ENCODE measurements at places on chromosomes 12 and 14.
A peak's percentile ranks its signal among the peaks of the same experiment; 100 is the strongest.

DNA sequence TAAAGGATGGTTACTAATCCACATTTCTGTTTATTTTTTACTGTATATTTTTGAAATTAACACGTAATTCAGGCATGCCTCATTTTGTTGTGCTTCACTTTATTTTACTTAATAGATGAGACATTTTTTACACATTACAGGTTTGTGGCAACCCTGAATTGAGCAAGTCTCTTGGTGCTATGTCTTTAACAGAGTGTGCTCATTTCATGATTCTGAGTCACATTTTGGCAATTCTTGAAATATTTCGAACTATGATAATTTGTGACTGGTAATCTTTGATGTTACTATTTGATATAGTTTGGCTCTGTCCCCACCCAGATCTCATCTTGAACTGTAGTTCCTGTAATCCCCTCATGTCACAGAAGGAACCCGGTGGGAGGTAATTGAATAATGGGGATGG, 1120.5 kb upstream of the FLRT2 start:
- DNase-seq: no peak

DNA sequence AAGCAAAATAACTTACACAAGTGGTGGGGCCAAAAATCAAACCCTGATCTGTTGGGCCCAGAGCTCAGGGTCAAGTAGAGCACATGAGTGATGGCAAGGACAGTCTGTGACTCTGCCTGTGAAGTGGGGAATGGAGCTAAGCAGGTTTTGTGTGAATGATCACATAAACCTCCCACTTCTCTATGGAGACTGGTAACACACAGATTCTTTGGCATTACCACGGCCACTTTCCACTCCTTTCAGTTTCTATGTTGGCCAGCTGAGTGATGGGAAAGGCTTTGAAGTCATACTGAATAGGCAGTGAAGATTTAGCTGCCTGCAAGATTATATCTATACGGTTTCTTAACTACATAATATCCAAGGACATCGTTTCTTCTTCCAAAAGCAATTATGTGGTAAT, 97.9 kb downstream of the ARMH4 start:
- no peak for DNase-seq

DNA sequence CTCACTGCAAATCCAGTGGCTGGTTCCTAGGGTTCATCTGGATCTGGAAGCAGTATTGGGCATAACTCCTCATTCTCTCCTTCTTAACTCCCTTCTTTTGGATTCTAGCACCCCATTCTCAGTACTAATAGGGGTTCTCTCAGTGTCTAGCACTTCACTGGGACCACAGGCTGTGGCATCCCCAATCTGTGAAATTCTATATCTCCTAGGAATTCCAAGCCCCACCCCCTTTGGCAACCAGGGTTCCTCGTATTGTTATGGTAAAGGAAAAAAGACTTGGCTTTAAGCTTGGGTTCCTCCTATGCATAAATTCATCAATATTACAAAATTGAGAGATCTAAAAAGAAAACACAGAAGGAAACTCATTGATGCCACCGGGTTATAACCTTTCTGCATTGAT, 45.0 kb upstream of the FBXO21 start:
- no peak for DNase-seq

DNA sequence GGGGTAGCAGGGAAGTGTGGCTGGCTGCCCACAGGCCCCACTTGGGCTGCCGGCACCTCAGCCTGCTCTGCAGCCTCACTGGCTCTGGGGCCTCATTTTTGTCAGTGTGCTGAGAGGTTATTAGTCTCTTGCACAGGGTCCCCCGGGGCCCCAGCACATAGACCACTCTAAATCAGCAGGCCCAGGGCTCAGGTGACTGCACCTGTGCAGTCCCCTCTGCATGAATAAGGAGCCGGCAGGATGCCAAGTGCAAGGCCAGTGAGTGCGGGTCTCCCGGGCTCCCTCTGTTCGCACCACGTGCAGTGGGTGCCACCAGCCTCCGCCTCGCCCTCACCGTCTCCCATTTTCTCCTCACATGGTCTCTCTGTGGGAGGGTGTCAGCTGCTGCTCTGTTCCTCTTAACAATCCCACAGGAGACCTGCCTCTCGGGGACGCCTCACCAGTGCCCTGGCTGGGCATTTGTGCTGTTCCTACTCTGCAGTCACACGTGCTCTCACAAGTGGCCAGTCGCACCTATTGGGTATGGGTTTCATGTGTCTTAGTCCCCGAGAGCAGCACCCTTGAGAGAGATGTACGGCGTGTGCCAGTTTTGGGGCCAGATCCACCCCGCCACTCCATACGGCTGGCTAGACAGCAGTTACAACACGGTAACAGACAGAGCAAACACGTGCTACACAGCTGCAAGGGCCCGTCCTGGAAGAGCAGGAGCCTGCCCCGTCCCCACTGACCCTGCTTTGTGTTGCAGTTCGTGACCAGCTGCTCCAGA, 40.4 kb downstream of the MMAB start:
- DNase-seq: no peak

- peak; percentile 47 for DNase-seq
Measured at GRCh38 chr12:16385782-16386646, 38.6 kb downstream of the MGST1 start.

DNA sequence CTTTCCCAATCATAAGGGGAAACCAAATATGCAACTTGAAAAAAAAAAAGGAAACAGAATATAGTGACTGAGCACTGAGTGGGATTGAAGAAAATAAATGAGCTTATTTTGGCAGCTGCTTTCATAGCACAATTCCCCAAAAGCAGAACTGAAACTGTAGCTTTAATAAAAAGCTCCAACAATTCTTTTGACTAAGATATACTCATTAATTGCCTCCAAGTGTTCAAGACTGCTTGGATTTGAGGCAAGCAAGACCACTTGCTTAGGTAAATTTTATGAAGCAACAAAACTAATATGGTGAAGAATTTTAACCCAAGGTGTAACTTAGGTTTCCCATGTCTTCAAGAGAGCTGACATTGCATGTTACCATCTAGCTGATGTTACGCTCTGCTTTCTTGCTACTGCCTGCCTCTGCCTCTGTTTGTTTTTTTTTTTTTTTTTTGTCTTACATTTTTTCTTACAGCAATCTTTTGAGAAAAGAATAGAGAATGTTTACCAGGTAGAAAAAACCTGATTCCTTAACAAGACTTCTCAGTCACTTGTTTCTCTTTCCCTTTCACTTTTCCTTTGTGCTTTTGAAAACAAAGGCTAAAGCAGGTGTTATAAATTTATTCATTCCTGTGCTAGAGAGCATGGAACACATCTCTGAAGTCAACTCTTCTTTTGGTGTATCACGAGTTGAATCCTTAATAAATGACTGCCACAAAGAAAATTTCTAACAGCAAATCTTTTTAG, 134.4 kb downstream of the BCAT1 start:
- peak; percentile 99 for DNase-seq

DNA sequence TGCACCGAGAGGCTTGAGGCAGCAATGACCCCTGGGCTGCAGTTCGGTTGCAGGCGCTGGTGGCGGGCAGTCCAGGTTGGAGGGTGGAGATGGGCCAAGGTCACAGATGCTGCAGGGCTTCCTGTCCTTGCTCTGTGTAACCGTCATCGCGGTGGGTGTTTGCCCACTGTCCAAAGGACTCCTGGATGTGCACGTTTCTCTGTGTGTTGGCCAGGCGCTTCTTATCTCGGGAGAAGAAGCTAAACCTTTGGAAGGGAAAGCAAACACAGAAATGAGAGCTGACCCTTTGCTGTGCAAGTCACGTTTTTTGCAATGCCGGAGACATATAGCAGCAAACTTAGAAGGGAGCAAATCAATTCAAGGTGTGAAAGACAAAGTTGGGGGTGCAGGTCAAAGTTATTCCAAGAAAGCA, 14.5 kb downstream of the SNRNP35 start:
- no peak for DNase-seq

- DNase-seq: no peak
Measured at GRCh38 chr14:59698793-59699192, 122.2 kb upstream of the CCDC175 start.

DNA sequence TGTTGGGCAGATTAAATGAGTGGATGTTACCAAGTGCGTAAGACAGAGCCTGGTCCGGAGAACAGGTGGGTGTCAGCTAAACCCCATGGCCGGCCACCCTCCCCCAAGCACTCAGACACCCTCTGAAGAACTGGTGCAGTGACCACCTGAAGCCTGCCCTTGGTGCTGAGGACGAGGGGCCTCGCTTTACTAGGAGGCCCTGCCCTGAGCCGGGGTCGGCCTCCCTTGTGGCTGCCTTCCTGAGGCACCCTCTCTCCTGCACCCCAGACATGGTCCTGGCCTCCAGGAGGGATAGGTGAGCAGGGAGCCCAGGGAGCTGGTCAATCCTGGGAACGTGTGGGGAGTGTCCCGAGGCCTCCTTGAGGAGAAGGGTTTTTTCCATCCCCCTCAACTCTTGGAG, 4.9 kb upstream of the KIF26A start:
- no peak for DNase-seq

DNA sequence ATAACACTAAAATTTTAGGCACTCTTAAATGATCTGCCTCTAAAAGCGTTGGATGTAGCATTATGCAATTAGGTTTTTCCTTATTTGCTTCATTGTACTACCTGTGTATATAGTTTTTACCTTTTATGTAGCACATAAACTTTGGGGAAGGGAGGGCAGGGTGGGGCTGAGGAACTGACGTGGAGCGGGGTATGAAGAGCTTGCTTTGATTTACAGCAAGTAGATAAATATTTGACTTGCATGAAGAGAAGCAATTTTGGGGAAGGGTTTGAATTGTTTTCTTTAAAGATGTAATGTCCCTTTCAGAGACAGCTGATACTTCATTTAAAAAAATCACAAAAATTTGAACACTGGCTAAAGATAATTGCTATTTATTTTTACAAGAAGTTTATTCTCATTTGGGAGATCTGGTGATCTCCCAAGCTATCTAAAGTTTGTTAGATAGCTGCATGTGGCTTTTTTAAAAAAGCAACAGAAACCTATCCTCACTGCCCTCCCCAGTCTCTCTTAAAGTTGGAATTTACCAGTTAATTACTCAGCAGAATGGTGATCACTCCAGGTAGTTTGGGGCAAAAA, 4.1 kb downstream of the CDKN1B start:
- no peak for DNase-seq

DNA sequence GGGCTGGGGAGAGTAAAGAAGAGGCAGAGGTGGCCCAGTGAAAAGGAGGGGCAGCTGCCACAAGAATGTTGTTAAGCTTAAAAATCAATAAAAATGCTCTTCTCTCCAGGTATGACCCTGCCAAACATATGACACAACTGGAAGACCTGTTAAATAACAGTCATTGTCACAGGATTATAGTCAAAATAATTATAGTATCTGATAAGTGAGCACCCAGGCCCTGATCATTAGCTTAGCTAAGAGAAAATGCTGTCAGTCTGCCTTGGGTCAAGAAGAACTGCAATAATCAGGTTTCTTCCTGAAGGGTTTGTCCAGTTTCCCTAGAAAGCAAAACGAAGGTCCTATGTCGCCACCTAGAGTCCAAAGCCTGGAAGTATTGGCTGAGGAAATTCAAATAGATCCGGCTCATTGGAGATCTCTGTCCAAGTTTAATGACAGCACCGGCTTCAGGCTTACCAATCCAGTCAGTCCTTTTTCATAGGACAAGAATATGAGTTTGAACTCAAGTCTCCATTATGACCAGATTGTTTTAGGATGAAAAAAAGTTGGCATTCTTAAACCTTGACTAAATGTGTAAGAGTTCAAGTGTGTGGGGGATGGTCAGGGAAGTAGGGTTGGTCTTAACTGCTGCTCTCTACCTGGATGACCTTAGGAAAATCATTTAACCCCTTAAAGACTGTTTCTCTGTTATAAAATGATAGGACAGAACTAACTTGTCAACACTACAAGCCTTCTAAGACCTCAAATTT, 22.5 kb upstream of the NKX2-8 start:
- DNase-seq: peak; percentile 76

DNA sequence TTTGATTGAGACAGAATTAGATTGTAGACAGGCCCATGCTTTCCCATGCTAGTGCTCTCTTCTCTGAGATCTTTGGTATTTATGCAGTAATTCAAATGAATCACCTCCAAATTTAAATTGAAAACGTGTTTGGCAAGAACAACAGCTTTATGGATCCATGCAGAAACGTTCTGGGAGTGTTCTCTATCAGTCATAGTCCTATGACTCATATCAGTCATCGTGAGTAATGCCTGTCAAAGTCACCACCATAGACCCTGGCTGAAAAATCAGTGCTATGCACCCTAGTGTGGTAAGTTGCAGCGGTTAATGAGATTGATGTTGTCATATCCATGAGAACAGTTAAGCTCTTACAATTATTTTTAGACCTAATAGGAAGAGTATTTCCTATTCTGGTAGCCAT, 90.1 kb upstream of the FOXG1 start:
- peak; percentile 0 for DNase-seq

- DNase-seq: no peak
Measured at GRCh38 chr14:33871394-33871793, 79.5 kb downstream of the EGLN3 start.

DNA sequence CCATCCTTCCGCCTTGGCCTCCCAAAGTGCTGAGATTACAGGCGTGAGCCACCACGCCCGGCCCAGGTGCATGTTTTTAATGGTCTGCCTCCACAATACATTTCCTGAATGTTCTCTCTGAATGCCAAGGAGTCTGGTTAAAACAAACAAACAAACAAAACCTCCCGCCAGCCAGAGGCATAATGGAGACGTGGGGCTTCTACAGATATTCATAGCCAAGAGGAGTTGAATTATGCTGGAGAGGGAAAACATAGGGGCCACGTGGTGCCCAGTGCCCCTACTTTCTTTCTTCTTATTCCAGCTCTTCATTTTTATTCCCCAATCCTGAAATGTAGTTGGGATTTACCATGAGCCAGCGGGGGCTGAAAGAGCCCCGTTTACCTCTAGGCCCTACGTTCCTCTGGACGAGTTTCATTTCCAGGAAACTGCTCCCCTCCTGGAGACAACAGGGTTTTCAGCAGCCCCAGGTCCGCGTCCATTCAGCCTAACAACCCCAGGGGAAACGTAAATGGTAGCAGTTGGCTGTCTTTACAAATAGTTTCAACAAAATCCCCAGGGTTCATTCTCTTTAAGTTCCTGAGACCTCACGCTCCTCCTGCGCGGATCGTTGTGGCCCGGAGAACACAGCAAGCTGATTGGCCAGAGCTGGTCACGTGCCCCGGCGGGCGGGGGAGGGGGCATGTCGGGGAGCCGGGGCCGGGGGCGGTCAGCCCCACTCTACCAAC, 108.5 kb upstream of the ESRRB start:
- DNase-seq: peak; percentile 17

- DNase-seq: no peak
Measured at GRCh38 chr14:56100556-56100955, 17.7 kb upstream of the PELI2 start.

- no peak for DNase-seq
Measured at GRCh38 chr12:93838193-93838592, 161.0 kb downstream of the CRADD start.

DNA sequence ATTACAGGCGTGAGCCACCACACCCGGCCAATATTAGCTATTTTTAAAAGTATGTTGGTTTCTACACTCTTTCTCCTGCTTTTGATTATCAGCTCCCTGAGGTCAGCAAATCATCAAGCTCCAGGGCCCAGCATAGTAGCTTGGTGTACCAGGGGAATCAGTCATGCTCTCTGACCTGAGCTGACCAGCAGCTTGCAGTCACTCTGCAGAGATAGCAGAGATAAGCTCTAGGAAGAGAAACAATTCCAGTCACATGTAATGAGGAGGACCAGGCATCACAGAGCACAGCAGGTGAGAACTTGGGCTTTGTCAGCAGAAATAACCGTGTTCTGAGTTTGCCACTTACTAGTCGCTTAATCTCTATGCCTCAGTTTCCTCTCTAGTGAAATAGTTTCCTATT, 8.5 kb downstream of the PLEKHD1 start:
- no peak for DNase-seq

Data from suppressor macrophage treated with lipopolysaccharide for 1 hour (primary cell).